Fibroblast of lung (primary cell): ENCODE measurements at places on chromosomes 2 and 18. TPM values are rescaled to one million over a fixed set of nuclear protein-coding genes. Genes with fewer than 3 reads are reported as not detected.

GRCh38 chr18:26293982-26294381 lies 67.7 kb downstream of the TAF4B start:
- no peak overlapping the region for H3K27ac ChIP-seq
- no peak for DNase-seq
- H3K27me3 ChIP-seq = no peaks in the 10 kb centered on the region
- H3K4me1 ChIP-seq = no peaks in the 10 kb centered on the region

- no peak overlapping the region for H3K4me3 ChIP-seq
- no peaks in the 10 kb centered on the region for H3K36me3 ChIP-seq
- no peak overlapping the region for H3K27ac ChIP-seq
- H3K4me1 ChIP-seq = peaks cover 23% of the 10 kb centered on the region
- H3K27me3 ChIP-seq = no peaks in the 10 kb centered on the region
These were observed 4.0 kb downstream of the CLIP4 start for GRCh38 chr2:29119211-29119610.

DNA sequence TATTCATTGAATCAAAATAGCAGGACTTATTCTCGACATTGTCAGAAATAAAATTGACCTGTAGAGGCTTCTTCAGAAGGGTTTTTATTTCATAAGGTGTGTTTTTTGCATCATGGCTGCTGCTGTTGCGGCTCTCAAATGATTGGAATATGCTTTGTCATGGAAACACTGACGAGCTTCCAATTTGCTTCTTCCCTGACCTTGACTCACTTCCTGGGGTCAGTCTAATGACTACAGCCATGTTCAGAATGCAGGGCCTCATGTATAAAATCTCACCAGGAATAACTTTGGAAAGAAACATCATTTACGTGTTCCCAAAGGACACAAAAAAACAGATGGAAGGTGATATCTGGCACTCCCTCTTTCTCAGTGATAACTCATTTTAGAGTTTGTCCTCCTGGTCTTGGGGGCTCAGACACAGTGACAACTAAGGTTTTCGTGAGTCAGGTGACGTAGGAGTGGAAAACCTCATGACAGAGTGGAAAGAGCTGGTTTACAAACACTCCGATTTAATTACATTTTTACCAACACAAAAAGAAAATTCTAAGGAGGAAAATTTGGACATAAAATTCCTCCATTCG lies 467.0 kb upstream of the RAB12 start:
- H3K27me3 ChIP-seq = no peaks in the 10 kb centered on the region
- H3K27ac ChIP-seq = peak overlapping the region; percentile 16
- no peaks in the 10 kb centered on the region for H3K4me1 ChIP-seq
- no peak overlapping the region for H3K4me3 ChIP-seq

Gene TMBIM1
- total RNA-seq = 168 and 235 TPM in 2 replicates

DNA sequence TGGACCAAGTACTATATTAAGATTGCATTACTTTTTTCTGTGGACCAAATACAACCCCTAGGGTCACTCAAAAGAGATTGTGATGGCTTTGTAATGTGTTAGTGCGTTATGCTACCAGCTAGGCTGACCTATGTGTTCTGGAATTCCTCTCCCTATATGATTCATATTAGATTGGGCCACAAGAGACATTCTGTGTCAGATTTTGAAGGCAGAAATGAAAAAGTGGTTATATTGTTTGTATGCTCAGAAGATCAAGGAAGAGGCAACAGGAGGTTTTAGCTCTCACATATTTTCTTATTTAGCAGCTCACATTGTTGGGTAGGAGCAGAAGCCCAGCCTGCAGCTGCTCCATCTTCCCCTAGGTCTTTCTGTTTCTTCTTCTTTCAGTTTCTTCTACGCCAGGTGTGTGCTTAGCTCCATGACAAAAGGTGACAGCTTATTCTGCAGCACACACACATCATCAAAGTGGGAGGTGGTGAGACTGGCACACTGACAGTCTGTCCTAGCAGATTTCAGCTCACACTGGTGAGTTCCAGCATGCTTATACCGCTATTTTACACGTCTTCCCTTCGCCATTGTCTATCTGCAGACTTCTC lies 156.8 kb upstream of the UBE2E3 start:
- H3K27ac ChIP-seq = no peak overlapping the region
- H3K36me3 ChIP-seq = no peaks in the 10 kb centered on the region
- H3K27me3 ChIP-seq = no peaks in the 10 kb centered on the region

DNA sequence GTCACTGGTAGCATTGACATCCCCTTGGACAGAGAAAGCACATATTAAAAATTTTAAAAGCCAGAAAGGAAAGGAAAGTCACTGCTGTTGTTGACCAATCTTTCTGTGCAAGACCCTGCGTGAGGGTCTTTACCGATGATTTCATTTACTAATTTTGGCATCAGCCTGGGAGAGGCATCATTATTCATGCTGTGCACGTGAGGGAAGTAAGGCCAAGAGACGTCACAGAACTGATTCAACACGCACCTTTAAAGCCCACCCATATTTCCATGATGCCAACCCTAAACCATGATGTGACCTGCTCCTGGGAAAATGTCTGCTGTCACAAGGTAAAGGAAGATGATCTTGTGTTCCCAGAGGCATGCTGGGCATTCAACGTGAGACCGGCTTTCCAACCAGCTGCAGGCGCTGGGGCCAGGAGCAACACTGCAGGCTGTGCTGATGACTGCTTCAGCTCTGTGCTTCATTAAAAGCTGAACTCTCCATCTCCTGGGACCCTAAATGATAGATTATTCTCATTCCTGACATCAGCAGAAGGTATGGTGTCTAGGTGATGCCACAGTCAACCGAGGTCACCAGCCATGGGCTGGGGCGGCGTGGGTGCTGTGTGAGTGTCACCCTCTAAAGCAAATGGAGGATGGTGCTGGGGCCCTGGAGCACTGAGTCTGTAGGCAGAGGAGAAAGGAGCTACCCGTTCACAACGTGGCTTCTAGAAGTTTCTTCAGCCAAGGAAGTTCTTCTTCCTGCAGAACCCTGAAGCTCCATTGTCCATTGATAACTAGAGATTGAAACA lies 53.9 kb downstream of the TMEM18 start:
- no peak for DNase-seq
- no peaks in the 10 kb centered on the region for H3K27me3 ChIP-seq
- no peaks in the 10 kb centered on the region for H3K4me1 ChIP-seq
- no peaks in the 10 kb centered on the region for H3K36me3 ChIP-seq
- no peak overlapping the region for H3K27ac ChIP-seq

DNA sequence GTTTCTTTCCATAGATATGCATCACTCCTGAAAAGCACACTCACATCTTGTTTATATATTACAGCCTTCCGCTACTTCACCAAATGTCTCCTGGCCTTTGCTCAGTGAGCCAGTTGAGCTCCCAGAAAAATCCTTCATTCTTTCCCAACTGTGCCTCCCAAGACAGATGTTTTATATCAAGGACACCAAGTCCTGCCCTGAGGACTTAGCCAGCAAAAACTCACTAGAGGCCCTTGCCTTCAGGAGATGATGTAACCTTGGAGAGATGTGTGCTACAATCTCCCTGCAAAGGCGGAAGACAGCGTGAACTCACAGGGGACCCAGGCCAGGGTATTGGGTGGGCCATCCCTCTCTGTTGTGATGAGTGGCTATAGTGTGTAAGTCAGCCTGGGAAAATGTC lies 86.1 kb upstream of the CTAGE1 start:
- no peaks in the 10 kb centered on the region for H3K27me3 ChIP-seq
- no peaks in the 10 kb centered on the region for H3K36me3 ChIP-seq
- DNase-seq = peak; percentile 66

Gene TNP1
- total RNA-seq = not detected in 2 replicates

- no peak overlapping the region for H3K4me3 ChIP-seq
- no peaks in the 10 kb centered on the region for H3K36me3 ChIP-seq
- no peaks in the 10 kb centered on the region for H3K4me1 ChIP-seq
- H3K27me3 ChIP-seq = peaks cover under 1% of the 10 kb centered on the region
- no peak overlapping the region for H3K27ac ChIP-seq
These were observed 90.3 kb upstream of the BCL2L11 start for GRCh38 chr2:111030260-111030891.

DNA sequence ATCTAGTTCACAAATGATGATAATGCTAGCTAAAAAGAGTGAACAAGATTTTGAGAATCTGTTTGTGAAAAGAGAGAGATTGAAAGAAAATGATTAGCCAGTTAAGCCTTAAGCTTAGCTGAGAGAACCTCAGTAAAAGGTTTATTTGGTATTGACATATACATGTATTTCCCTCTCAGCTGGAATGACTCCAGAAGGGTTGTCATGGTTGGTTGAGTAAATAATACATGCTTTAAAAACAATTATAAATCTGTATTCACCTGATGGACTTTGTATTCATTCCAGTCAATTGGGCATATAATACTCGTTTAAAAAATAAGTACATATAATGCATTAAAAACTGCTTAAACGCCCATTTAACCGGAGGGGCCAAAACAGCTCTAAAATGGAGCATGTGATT lies 181.4 kb downstream of the GRB14 start:
- H3K27me3 ChIP-seq = no peaks in the 10 kb centered on the region
- no peak for DNase-seq
- H3K27ac ChIP-seq = no peak overlapping the region
- no peaks in the 10 kb centered on the region for H3K36me3 ChIP-seq
- no peaks in the 10 kb centered on the region for H3K4me1 ChIP-seq

Gene IL36RN
- total RNA-seq = not detected in 2 replicates

DNA sequence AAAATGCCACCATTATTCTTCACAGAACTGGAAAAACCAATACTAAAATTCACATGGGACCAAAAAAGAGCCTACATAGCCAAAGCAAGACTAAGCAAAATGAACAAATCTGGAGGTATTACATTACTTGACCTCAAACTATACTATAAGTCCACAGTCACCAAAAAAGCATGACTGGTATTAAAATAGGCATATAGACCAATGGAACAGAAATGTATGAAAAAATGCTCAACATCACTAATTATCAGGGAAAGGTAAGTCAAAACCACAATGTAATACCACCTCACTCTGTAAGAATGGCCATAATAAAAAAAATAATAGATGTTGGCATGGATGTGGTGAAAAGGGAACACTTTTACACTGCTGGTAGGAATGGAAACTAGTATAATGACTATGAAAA lies 158.6 kb downstream of the CDH2 start:
- no peaks in the 10 kb centered on the region for H3K27me3 ChIP-seq
- no peaks in the 10 kb centered on the region for H3K4me1 ChIP-seq
- DNase-seq = peak; percentile 50
- H3K4me3 ChIP-seq = no peak overlapping the region
- H3K27ac ChIP-seq = no peak overlapping the region

DNA sequence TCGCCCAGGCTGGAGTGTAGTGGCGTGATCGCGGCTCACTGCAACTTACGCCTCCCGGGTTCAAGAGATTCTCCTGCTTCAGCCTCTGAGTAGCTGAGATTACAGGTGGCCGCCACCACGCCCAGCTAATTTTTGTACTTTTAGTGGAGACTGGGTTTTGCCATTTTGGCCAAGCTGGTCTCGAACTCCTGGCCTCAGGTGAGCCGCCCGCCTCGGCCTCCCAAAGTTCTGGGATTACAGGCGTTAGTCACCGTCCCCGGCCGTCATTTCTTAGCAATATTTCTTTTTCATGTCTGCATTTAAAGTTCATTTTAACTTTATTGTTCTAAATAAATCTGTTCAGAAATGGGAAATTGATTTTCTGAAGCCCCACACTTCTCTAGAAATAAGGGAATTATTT lies 597.3 kb upstream of the DDX18 start:
- no peaks in the 10 kb centered on the region for H3K36me3 ChIP-seq
- H3K27ac ChIP-seq = no peak overlapping the region
- no peaks in the 10 kb centered on the region for H3K27me3 ChIP-seq
- DNase-seq = no peak

DNA sequence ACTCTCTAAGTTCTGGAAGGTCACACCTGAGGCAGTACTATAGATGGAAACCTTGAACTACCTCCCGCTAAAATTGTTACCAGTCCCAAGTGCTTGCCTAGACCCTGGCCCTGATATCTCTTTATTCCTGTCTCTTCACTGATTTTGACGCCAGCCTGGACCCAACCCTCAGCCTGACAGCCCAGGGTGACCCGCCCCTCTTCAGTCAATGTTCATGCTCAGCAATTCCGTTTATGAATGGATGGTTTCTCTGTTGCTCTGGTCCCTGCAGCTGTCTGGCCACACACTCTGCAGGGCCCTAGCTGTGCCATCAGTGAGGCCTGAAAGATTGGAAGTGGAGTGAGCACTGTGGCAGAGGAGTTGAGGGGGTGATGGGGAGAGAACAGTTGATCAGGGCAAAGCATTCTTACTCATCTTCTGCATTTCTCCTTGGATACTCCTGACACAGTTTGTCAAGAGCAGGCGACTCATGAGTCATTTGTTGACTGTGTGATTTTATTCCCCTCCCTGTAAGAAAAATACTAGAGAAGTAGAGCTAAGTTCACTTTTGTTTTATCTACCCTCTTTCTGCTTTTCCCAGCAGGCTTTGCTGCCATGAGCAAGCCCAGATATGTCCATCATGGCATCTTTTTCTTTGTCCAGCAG lies 46.0 kb downstream of the NPAS2 start:
- peak; percentile 48 for DNase-seq
- H3K27me3 ChIP-seq = no peaks in the 10 kb centered on the region
- no peaks in the 10 kb centered on the region for H3K36me3 ChIP-seq
- peaks cover 6% of the 10 kb centered on the region for H3K4me1 ChIP-seq
- H3K27ac ChIP-seq = no peak overlapping the region

GRCh38 chr2:174343623-174344455 lies 9.1 kb downstream of the SP9 start:
- H3K36me3 ChIP-seq = no peaks in the 10 kb centered on the region
- no peak overlapping the region for H3K4me3 ChIP-seq
- no peak for DNase-seq
- peaks cover 55% of the 10 kb centered on the region for H3K27me3 ChIP-seq

Gene LAMA1
- total RNA-seq = 5.8 and 24.9 TPM in 2 replicates

GRCh38 chr18:76547296-76547695 lies 52.3 kb upstream of the ZNF516 start:
- peak overlapping the region; percentile 34 for H3K4me3 ChIP-seq
- no peaks in the 10 kb centered on the region for H3K36me3 ChIP-seq
- H3K4me1 ChIP-seq = no peaks in the 10 kb centered on the region
- peaks cover 2% of the 10 kb centered on the region for H3K27me3 ChIP-seq
- H3K27ac ChIP-seq = no peak overlapping the region
- peak; percentile 87 for DNase-seq

Gene ABCG8
- not detected in 2 replicates for total RNA-seq

Gene CDCA7
- total RNA-seq = 1.3 and 1.5 TPM in 2 replicates

Gene FOXI3
- total RNA-seq = not detected in 2 replicates

DNA sequence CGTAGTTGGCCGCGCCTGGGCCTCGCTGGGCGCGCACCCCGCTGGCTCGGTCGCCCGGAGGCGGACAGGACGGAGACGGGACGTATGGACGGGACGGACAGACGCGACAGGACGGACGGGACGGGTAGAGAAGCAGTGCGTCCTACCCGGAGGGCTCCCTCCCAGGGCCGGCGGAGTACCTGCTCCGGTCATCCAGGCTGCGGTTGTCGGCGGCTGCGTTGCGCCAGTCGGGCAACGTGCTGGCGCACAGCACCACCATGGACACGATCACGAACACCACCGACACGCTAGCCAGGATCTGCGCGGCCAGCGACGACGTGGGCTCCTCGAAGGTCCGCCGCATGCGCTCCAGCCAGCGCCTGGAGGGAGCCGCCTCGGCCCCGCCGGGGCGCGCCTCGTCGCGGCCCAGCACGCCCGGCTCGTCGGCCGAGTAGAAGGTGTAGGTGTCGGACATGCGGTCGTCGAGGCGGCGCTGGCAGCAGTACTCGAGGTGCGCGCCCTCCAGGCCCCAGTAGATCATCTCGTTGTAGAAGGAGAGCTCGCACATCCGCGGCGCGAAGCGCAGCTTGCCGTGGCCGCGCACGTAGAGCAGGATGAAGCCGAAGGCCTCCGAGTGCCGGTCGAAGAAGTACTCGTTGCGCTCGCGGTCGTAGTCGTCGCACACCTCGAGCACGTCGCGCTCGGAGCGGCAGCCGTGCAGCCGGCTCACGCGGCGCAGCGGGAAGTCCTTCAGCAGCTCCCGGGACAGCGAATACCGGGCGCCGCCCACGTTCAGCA lies 903 bp downstream of the KCNG3 start:
- H3K27ac ChIP-seq = no peak overlapping the region
- no peak for DNase-seq
- peaks cover 28% of the 10 kb centered on the region for H3K27me3 ChIP-seq
- H3K4me1 ChIP-seq = peaks cover 2% of the 10 kb centered on the region
- H3K36me3 ChIP-seq = no peaks in the 10 kb centered on the region
